ENCODE measurements at places on chromosomes 5 and 9.
A peak's percentile ranks its signal among the peaks of the same experiment; 100 is the strongest.

DNA sequence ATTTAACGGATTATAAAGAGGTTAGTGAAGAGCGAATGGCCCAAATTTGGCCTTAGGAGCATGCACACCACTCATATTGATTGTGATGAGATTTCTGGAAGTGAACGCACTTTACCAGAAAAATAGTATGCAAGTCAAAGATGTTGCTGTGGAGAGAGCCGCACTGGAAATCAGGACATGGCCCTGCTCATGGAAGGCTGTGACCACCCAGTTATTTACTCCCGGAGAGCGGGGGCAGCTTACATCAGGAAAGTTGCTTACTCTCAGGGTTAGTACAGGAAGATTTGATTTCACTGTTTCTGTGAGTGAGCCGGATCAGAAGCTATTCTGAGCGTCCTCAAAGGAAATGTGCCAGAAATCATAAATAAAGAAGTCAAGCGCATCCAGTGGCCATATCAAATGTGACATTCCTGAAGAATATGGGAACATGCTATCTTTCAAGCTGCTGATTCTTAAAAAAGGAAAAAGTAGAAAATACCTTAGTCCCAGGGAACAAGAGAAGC, 42.9 kb upstream of the STRBP start:
- no peak for DNase-seq

DNA sequence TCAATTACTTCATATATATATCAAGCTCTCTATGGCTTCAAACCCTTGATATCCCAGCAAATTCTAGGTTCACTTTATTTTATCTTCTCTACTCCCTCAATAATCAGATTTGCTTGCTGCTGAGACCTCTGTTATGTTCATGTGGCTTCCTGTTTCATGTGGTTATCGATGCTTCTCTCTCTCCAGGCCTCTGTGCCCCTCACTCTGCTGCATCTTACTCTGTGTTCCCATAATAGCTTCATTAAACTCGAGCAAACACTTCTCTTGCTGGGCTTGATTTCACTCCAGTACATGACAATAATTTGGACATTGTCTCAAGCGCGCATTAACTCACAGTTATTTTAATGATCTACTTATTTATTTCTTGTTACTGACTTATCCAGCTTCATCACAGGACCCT, 798.8 kb downstream of the CDH9 start:
- DNase-seq, result no peak

- DNase-seq, result no peak
Measured at GRCh38 chr9:110015759-110016158, 192.2 kb downstream of the C9orf152 start.

GRCh38 chr5:43771611-43772031, 168.6 kb downstream of the NNT start:
- DNase-seq, result no peak

DNA sequence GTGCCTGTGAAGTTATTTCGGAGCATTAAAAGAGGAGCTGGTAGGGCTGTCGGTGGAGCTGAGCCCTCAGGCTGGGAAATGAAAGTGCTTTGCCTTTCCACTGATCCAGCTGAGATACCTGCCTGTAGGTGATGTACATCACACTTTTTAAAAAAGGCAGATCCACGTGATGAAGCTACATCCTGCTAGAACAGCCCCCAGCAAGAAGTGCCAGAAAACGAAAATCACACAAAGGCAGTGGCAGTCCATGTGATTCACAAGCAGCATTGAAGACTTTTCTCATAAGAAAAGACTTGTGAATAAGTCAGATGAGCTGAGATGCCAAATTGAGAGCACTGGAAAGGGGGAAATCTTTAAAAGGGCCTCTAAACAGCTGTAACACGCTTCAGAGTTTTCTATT, 765.1 kb downstream of the PTPRD start:
- DNase-seq, result no peak

GRCh38 chr9:82499337-82499736, 510.8 kb downstream of the SPATA31D1 start:
- DNase-seq, result no peak

GRCh38 chr5:34866989-34867471, 28.1 kb downstream of the TTC23L start:
- peak; percentile 18 for DNase-seq

- no peak for DNase-seq
Measured at GRCh38 chr5:132557478-132558172, 848 bp downstream of the RAD50 start.

DNA sequence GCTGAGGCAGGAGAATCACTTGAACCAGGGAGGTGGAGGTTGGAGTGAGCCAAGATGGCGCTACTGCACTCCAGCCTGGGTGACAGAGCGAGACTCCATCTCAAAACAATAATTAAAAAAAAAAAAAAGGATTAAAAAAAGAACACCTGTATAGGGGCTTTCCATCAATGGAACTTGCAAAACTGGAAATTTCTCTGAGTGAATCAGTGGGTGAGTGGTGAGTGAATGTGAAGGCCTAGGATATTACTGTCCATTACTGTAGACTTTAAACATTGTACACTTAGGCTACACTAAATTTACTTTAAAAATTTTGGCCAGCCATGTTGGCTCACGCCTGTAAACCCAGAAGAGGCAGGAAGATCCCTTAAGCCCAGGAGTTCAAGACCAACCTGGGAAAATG, 5.7 kb upstream of the RARS1 start:
- no peak for DNase-seq

DNA sequence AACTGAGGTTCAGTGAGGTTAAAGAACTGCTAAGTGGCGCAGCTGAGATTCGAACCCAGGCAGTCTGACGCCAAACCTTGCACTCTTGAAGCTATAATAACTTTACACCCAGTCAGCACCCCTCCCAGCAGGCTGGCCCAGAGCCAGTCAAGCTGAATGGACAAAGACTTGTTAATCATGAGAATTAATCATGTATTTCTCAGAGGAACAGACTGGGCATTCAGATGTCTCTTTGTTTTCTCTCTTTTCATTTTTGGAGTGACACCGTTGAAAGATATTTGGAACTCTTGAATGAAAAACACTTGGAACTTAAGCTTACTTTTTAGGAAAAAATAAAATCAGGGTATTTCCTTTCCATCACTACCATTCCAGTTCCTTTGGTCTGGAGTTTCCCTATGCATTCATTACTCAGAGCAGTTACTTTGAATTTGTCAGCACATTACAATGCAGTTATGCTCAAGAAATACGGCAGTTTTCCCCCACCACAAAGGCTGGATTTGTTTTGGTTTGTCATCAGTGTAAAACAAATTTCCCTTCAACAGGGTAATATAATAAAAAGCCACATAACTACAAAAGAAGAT, 22.6 kb upstream of the MAMDC2 start:
- no peak for DNase-seq

DNA sequence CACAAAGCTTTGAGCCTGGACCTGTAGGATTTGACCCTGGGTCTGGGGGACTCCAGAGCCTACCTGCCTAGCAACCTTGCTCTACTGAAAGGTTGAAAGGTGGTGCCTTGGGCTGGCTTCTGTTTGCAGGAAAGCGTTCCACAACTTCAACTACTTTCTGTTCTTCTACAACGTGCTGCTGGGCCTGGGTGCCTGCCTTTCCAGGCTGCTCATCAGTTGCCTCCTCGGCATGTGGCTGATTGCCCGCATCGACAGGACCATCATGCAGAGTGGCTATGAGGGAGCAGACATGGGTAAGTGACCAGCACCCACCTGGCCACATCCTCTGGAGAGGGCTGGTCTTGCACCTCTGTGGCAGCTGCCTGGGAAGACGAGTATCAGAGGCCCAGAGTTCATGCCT, 13.6 kb upstream of the CCDC180 start:
- no peak for DNase-seq

- no peak for DNase-seq
Measured at GRCh38 chr9:115743709-115744605, 409.6 kb upstream of the PAPPA start.

GRCh38 chr5:97499605-97500004, 316.6 kb upstream of the RIOK2 start:
- DNase-seq, result no peak

- DNase-seq, result no peak
Measured at GRCh38 chr9:20330688-20331087, 291.6 kb downstream of the MLLT3 start.

DNA sequence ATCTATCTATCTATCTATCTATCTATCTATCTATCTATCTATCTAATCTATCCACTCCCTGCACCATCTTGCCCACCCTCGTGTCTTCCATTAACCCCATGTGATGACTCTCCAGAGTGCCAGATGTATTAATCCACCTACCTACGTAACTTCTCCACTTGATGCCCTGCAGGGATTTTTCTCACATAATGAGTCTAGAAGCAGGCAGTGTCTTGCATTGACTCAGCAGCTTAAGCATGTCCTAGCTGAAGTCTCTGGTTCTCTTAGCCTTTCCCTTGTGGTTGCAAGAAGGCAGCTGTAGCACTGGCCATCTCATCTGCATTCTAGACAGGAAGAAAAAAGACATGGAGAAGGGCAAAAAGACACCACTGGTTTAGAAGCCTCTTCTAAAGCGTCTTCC, 96.7 kb upstream of the ALDH1B1 start:
- DNase-seq, result no peak

DNA sequence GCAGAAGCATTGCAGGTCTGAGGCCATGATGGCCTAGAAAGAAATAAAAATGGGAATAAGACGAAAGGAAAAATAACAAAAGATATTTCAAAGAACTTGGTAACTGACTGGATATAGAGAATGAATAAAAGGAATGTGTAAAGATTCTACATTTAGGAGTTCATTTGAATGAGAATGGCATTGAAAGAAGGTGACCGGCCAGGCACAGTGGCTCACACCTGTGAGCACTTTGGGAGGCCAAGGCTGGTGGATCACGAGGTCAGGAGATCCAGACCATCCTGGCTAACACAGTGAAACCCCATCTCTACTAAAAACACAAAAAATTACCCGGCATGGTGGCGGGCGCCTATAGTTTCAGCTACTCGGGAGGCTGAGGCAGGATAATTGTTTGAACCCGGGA, 8.6 kb downstream of the ZBTB26 start:
- no peak for DNase-seq

DNA sequence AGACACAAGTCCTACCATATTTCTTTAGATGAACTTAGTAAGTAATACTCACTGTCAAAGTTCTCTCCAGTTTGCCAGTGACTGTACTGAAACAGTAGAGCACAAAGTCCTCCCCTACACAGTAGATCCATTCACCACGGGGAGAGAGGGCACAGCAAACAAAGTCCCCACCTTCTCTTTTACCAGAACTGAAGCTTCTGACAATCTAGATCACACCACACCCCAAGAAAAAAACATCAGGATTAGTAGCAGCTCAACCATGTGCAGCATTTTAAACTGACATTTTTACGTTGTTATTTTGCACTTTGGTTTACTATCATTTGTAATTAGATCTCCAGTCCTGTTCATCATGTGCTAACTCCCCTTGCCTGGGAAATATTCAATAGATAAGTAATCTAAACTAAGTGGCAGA, 23.0 kb downstream of the DNAJA1 start:
- DNase-seq, result no peak

- DNase-seq, result no peak
Measured at GRCh38 chr9:130692321-130692720, 1.3 kb upstream of the EXOSC2 start.

Measured in nucleus accumbens (tissue), 56 donors.